ENCODE measurements at places on chromosomes 16 and 17.

DNA sequence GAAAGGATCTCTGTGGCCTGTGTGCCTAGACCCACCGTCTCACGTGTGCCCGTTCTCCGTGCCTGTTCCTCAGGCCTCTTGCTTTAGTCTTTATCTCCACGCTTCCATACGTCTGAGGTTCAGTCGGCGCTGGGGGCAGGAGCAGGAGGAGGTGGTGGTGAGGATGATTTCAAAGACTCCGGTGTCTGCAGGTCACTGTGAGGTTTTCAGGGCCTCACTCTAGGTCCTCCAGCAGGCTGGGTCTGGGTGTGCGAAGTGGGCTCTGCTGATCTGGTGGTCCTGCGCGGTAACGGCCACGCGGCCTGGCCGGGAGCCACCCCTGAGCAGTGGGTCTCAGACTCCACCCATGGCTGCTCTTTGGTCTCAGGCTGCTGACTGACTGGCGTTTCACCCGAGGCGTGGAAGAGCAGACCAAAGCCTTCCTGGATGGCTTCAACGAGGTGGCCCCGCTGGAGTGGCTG is 14.4 kb upstream of the CLEC18A start:
- DNase-seq: no peak

- no peak for DNase-seq
These were observed 130.3 kb downstream of the TANGO6 start for GRCh38 chr16:68973611-68974120.

DNA sequence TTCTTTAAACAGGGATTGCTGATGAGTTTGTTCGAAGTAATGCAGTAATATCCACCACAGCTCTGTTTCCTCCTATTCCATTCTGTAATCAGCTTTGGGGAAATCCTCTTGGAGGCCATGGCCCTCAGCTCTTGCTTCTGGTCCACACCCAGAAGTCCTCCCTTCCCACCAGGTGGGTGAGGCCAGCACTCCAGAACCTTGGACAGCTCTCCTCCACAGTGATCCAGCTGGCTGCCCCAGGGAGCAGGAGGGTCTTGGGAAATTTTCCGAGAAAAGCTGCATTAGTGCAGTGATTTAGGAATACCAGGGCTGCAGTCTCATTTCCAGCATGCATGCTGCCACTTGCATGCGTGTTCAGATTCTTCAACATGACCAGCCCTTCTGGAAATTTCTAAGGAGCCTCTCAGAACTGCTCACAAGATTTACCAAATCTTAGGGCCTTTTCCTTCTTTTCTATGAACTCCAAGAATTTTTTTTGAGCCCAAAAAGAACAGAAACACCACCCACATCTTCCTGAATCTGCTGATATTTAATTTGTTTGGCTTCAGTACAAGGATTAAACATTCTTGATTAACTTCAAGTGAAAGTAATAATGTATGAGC is 4.2 kb downstream of the SMPD3 start:
- no peak for DNase-seq

DNA sequence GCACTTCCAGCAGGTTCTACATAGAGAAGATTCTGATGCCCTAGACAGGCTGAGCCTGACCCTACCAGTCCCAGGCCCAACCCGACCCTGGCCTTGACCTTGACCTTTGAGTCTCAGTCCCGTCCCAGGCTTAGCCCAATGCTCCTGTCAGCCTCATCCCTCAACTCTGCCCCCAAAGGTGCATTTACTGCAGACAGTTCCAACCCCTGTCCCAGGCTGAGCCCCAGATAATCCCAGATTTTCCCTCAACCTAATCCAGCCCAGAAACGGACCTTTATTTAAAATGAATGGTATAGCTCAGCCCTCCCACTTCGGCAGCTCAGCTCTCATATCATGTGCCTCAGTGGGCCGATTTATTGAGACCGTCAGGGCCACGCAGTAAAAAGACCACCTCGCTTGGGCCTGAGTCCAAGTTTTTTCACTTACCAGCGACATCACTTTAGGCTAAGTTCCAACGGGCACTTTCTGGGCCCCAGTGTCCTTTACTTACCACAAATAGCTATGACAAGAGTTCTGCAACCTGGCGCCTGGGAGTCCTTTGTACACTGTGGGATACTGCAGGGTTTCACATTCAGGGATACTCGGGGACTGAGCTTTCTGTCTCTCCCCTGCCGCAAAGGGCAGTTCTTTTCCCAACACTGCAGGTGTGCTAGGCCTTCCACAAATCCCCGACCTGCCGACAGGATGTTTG is 89.5 kb downstream of the WSCD1 start:
- DNase-seq: no peak

DNA sequence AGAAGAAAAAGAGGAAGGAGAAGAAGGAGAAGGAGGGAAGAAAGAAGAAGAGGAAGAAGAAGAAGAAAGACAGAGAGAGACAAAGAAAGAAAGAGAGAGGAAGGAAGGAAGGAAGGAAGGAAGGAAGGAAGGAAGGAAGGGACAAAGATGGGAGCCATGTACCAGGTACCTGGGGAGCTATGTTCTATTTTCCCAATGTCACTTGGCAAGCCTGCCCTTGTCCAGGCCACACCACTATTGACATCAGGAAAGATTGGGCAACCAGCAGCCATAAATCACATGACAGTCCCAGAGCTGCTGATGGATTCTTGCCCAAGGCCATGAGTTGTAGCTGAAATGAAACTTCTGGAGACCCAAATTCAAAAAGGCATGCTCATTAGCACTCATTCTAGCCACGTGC is 2.7 kb upstream of the CES1 start:
- no peak for DNase-seq

- no peak for DNase-seq
These were observed 13.5 kb downstream of the PDILT start for GRCh38 chr16:20391045-20391444.

GRCh38 chr16:77444147-77444460 is 9.3 kb upstream of the ADAMTS18 start:
- no peak for DNase-seq

DNA sequence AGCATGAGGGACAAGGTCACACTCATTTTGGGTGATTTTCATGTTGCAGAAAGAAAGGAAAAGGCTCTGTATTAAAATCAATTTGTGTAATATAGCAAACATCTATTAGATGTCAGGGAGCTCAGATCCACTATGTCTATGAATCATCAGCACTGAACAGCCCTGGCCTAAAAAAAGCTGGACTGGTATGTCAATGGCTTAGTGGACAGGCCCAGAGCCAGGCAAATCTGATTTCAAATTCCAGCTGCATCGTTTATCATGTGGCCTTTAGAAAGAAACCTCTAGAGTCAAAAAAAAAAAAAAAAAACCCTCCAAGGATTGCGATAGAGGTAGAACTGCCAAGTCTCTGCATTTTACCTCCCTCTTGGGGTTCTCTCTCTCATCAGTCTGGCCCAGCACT is 5.4 kb downstream of the GAS7 start:
- DNase-seq: no peak

DNA sequence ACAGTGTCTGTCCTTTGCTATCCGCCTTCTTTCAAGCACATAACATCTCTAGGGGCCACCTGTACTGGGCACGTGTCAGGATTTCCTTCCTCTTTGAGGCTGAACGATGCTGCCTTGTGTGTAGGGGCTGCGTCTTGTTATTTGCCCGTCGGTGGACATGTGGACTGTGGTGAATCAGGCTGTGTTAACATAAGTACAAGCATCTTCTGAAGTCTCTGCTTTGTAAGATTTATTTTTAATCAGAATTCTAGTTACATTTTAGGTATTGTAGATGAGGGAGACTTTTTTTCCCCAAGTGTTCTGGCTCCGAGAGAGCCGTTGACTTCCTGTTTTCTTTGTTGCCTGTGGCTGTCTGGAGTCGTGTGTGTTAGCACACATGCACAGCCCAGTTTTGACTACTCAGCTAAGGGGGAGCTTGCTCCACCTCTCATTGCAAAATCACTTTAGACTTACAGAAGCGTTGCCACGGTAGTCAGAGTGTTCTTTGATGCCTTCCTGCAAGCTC is 26.1 kb downstream of the SPG7 start:
- no peak for DNase-seq

DNA sequence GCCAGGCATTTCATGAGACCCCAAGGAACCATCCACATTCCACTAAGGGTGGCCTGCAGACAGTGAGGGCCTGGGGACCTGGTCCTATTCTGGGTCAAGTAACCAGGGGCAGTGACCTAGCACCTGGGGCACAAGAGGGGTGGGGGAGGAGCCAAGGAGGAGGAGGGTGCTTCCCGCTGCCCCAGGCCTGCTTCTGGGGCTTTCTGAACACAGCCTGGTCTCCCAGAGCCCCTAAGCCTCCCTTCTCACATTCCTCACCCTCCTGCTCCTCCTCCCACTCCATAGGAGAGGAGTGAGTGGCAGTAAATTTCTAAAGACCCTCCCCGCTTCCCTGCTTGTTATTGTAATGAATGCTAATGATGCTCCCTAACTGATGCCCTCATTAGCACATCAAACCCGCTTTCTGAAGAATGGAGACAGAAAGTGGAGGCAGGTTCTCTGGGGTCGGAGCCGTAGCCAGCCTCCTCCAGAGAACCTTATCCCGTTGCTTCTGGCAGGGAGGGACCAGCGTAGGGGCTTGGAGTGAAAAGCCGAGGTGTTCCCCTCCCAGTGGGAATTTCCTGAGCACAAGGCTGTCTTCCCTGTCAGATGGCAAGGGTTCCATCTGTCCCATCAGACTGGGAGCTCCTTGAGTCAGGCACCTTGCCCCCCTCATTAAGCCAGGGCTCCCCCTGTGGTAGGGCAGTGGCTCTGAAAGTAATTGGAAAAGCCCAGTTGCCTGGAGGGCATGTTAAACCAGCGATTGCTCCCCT is 3.7 kb upstream of the SRCIN1 start:
- DNase-seq: no peak

DNA sequence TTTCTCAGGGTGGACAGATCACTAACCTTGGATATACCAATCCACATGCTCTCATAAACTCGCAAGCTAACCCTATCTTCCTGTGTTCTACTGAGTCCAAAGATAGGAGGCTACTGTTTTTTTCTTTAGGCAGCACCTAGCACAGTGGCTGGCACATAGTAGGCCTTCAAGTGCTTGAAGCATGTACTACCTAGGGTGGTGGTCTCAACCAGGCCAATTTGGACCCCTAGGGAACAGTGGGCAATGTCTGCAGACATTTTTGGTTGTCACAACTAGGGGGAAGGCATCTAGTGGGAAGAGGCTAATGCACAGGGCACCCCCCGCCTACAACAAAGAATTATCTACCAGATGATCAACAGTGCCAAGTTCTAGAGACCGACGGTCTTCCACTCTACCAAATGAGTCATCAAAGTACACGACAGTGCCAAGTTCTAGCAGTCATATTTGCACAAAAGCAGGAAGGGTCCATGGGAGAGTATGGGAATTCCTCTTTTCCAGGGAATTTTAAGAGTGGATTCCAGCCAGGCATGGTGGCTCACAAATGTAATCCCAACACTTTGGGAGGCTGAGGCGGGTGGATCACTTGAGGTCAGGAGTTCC is 390.3 kb downstream of the SLC39A11 start:
- DNase-seq: no peak

DNA sequence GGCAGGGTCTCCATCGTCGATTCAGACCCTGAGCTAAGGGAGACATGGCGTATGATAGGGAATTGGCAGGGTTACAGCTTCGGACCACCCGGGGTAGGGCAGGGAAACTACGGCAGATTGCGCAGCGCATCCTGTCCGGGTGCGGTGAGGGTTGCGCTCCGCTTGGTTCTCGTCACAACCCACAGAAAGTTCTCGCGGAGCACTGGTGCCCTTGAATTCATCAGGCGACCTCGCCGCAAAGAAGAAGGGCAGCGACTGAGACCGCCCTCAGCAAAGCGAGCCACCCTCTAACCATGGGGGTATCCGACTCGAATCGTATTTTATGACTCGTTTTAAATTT is 1.2 kb downstream of the HS3ST3B1 start:
- DNase-seq: no peak

DNA sequence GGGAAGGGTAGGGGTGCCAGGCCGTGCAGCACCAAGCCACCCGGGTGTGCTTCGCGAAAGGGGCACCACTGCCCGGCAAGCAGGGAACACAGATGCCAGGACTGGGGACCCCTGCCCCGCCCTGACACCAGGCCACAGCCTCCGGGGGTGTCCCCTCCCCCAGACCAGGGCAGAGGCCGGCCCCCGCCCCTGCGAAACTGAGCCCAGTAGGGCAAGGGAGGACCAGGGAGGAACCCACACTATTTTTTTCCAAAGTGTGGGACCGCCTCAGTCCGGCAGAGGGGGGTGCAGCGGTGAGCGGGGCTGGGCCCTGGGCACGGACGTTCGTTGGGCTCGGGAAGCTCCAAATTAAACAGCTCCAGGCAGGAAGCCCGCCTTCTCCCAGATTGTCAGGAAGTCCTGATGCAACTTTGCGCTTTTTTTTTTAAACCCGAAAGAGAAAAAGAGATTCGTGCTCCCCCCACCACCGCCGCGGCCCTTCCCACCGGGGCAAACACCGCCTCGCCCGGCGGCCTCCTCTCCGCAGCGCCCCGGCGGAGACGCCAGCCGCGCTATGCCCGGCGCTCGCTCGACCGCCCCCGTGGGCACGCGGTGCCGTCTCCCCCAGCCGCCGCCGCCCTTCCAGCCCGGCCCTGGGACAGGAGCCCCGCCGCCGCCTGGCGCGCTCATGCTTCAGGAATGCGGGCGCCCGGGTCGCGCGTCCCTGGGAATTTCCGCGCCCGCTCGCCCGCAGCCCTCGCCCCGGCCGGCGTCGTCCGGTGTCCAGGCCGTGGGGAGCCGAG is 755 bp downstream of the PIEZO1 start:
- no peak for DNase-seq

DNA sequence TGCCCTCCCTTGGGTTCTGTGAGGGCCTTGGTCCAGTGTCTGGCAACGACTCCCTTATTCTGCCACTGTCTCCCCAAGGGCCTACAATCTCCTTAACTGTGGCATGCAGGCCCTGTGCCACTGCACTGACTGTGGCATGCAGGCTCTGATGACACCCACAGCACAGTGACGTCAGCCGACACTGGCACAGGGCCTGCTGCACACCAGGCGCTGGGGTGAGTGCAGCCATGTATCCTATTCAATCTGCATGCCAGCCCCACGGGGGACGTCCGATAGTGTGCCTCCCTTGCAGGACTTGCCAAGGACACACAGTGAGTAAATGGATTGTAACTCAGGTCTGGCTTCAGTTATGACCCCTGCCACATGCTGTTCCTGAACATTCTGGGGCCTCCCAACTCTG is 39.8 kb upstream of the RASD1 start:
- no peak for DNase-seq

DNA sequence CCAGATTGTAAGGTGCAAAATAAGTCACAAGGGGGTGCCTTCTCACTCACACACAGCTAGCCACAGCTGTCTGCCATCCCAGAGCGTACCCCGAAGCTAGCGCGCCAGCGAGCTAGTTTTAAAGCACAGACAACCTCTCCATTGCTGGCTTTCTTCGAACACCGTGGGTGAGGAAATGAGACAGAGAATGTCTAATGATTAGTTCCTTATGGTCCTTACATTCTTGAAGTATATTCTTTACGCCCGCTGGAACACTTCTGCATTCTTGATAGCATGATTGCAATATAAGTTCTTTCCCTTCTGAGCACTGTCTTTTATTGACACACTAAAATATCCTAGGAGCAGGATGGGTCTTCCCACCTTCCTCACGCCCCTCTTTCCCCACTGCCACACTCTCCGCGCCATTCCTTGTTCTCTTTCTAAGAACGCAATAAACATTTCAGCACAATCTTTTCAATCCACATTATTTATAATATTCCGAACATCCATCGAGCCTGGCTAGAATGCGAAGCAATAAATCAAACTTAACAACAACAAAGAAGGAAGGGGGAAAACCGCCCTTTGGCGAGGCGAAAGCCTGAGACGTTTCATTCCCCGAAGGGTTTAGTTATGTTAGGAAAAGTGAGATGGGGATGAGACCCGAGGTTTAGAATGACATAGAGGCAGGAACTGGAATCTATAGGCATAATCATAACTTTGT is 251.3 kb downstream of the NTN1 start:
- no peak for DNase-seq
